ENCODE measurements at places on chromosomes 1 and 21.

DNA sequence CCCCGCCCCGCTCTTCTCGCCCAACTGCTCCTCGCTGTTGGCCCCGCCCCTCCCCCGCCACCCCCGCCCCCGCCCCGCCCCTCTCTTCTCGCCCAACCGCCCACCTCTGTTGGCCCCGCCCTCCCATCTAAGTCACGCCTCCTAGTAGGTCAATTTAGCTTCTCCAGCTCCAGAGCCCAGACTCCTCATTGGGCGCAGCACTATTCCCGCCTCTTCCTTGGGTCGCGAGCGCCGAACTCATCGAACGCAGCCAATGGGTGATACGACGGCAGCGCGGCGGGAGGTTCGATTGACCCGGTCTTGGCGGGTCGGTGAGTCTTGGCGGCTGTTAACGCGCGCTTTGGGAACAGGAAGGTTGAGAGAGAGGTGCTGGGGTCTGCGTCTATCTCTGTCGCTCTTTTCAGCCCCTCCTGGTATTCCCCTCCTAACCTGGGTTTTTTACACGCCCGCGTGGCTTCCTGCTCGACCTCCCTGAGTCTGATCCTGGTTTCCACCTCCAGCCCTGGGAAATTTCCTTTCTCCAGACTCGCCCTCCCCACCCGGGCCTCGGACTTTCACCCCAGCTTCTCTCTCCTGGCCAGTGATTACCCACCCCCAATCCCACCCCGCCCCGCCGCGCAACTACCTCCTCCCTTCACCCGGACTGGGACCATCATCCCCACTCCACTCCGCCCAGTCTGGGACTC lies at the start of gene RAD54L:
RAD54L (plus strand) TSS at position 328 of the 686 bp plus-strand sequence. CDS start 643 bp downstream, outside the sequence.
- peak; percentile 99 for DNase-seq

- no peak for DNase-seq
Measured at GRCh38 chr1:67463298-67463955, 33.2 kb upstream of the SERBP1 start.

DNA sequence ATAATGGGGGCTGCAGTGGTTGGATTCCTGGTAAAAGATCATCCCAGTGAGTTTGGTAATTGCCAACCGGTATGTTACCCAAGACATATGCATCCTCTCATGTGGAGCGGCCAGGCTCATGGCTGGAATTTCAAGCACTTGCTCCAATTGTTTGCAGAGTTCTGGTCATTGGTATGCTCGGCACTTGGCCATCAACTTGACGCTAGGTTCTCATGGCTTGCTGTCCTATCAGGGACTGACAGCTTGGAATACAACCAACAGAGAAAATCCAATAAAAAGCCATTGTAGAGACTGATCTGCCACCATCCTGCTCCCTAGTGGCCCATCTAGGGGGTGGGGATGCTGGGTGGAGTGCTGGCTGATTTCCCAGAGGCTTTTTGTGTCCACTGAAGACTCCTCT lies 120.9 kb downstream of the EDEM3 start:
- no peak for DNase-seq

DNA sequence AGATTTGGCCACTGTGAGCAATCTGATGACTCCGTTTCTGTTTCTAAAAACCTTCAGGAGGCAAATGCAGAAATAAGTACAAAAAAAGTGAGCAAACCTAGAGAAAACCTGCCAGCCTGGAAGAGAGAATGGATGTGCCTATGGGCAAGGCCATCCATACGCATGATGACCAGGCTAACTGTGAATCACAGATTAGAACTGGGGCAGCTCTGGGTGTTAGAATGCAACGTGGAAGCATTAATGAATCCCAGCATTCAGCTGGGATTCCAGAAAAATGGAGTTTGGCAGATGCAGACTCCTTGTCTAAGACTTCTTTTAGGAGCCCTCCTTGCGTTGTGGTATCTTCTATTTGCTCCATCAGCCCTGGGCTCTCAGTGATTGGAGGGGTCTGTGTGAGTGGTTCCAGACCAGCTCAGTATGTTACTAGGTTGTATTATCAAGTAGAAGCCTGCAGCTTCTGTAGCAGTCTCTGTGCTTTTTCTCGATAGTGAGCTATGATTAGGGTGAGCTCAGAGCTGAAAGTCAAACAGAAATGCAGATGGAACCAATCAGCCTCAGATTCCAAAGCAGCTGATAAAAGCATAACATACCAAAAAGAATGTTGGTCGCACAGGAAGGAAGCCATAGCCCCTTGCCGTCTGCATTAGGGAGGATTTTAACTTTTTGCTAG lies 154.0 kb downstream of the PSMG1 start:
- DNase-seq: no peak

DNA sequence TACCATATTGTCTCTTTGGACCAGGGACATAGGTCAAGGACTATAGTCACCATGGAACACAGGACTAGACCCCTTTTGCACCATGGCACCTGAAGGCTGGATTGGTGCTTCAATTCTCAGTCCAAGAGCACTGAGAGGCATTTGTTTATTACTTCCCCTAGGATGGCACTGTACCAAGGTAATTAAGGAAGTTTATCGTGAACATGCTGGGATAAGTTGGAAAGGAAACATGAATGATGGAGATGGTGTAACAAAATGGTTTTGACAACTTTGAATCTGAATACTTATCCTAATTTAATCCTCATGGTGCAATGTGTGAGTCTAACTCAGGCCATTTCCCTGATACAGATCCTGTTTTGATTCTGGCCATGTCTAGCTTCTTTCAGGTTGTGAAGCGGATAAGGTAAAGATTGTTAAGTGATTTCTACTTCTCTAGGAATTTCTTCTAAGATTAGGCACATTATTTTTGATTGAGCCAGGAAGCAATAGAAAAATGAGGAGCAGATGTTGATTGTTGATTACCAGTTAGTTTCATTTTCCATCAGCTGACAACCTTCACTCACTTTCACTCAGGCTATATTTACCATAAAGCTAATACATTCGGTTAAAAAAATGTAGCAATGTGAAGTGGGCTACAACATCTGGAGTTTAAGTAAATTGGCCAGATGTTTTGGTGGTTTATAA lies 37.3 kb upstream of the SIPA1L2 start:
- DNase-seq: no peak

DNA sequence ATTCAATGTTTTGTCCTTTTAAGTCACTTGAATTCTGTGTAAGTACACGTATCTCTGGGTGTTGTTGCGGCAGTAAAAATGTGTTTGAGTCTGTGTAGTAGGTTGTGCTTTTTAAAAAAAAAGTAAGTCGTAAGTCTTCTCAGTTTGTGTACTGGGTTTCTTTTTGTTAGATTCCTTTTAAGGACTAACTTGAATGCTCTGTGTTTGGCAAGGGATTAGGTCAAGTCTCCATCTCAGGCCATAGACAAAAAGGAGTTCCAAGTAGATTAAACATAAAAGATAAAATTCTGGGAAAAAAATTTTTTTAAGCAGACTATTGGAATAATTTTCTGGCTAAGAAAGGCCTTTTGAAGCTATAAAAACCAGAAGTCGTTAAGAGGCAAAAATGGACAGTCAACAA lies 113.1 kb downstream of the ATP5PO start:
- no peak for DNase-seq

DNA sequence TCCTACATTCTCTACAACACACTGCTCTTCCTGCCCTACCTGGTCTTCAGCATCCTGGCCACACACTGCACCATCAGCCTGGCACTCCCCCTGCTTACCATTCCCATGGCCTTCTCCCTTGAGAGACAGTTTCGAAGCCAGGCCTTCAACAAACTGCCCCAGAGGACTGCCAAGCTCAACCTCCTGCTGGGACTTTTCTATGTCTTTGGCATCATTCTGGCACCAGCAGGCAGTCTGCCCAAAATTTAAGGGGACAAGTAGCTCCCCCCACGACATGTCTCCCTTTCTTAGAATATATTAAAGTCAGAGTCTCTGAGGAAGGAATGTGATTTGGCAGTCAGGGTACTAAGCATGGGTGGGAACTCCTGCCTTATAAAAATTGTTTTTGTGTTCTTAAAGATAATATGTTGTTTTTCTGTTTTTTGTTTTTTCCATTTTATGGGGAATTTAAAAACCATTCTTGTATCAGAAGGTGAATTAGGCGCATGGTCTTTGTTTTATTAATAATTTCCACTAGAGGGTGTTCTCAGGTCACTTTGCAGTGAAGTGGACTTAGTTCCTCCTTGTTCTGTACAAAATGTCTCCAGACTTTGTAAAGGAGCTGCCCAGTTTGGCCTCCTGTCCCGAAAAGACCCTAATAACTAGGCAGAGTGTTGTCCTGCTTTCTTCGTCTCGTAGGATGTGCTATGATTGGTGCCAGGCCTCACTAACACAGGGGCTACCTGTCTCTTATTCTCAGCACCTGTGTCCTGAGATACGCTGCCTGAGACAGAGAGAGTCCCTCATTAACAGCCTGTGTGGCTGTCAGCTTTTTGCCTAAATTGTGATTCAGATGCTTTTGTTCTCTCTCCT lies 13.1 kb downstream of the UBIAD1 start:
- no peak for DNase-seq

DNA sequence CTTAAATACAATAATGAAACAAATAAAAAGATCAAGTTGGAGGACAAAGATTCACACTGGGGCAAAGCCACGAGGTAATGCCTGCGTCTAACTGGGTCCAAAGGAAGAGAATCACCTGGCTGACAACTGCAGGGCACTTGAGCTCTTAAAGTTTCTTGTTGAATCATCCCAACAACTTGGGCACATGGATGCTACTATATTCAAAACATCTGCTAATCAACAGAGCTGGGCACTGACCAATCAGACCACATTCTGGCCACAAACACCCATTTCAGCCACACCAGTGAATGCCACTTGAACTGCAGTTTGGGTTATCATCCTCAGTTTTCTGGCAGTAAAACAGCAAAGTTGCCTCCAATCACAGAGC lies 51.0 kb downstream of the ABCA4 start:
- DNase-seq: no peak

- no peak for DNase-seq
Measured at GRCh38 chr1:175599212-175599705, 144.1 kb downstream of the TNR start.

GRCh38 chr1:53944469-53945182 lies 873 bp downstream of the IFT25 start:
- DNase-seq: no peak

DNA sequence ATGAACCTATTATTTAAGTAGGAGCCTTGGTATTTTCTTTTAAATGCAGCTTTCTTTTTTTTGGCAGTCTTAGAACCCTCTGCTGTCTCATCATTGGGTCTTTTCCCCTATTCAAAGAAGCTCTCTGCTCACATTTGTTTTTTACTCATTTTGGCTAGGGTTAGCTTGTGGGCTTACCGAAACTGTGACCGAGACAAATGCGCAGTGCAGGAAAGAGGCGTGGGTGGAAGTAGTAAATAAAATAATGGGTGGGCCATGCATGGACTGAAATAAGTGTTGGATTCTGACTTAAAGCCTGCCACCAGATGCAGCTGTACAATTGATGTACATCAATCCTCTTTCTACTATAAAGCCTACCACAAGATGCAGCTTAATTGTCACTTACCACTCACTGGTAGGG lies 14.7 kb downstream of the XPR1 start:
- DNase-seq: no peak

DNA sequence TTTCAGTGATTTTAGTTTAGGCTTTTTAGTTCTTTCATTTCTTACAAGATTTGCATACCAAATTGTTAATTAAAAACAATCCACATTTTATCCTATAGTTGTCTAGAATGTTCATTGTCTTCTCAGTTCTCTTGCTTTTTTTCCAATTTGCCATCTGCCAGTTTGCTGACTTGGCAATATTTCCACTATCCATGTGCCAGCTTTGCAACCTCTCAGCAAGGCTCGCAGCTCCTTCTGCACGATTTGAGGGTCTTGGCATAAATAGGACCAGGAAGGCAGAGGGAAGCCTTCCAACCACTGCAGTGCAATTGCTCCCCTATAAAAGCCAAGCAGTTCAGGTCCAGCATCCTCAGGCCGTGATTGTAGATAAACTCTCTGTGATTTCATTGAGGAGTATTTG lies 306.8 kb upstream of the FMN2 start:
- DNase-seq: no peak

DNA sequence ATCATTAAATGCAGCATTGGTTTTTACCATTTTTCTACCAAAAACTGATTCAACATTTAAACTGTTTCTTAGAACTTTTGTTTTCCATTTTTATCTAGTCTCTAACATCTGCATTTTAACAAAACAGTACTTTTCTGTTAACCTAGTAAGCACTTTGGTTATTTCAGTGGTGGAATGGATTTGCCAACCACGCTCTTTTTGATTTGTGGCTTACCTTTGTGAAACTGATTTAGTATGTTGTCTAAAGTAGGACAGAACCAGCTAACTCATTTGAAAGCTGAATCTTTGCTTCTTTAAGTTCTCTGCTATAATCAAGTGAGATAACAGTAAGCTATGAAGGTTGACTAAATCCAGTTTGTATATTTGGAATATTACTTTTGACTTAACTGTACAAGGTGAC lies 41.5 kb upstream of the METTL18 start:
- no peak for DNase-seq

GRCh38 chr1:217484871-217485270 lies 146.0 kb downstream of the GPATCH2 start:
- DNase-seq: no peak

- no peak for DNase-seq
Measured at GRCh38 chr1:214717351-214717750, 114.4 kb downstream of the CENPF start.

DNA sequence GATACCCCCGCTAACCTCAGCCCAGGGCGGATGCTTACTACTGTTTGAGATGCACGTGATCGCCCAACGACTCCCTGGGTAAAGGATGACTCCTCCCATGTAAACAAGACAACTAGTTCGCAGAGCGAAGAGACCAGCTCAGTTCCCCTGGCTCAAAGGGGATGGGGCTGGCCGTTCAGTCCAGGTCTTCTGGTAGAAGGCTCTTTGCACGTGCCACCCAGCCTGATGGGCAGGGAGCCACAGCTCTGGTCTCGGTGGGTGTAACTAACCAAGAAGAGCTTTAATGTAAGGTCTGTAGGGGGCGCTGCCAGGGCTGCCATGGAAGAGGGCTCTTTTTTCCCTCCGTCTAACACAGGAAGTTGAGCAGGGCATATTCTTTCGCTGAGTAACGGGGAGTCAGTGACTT lies 49.4 kb upstream of the PARP1 start:
- DNase-seq: no peak

- DNase-seq: peak; percentile 84
Measured at GRCh38 chr1:112296908-112297307, 99.1 kb upstream of the CTTNBP2NL start.

- no peak for DNase-seq
Measured at GRCh38 chr1:89907727-89908212, 86.9 kb downstream of the LRRC8D start.

- no peak for DNase-seq
Measured at GRCh38 chr1:34147301-34147700, 17.7 kb downstream of the CSMD2 start.

GRCh38 chr1:17744666-17745478 lies 10.3 kb upstream of the ACTL8 start:
- no peak for DNase-seq

GRCh38 chr1:29679316-29679715 lies 443.0 kb downstream of the PTPRU start:
- no peak for DNase-seq

DNA sequence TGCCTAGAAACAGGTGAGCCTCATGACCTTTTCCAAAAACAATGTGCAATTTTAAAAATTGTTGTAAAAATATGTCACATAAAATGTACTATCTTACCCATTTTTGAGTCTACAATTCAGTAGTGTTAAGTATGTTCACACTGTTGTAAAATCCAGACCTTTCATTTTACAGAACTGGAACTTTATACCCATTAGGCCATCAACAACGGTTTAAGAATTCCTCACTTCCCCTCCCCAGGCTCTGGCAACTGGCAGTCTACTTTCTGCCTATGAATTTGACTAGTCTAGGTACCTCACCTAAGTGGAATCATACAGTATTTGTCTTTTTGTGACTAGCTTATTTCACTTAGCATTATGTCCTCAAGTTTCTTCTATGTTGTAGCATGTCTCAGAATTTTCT lies 8.6 kb downstream of the CTSE start:
- no peak for DNase-seq

All from NCI-H2029 treated with DMSO at 0.1 percent for 48 hours (cell line).